ENCODE measurements at places on chromosomes 2 and 18. TPM values are rescaled to one million over a fixed set of nuclear protein-coding genes. Genes with fewer than 3 reads are reported as not detected.

NPAS2 gene
- 9.1 TPM for total RNA-seq

DSC3 gene
- total RNA-seq = not detected

YES1 gene
- 16.3 TPM for total RNA-seq

PSD4 gene
- 278 TPM for total RNA-seq

SH3YL1 gene
- total RNA-seq = 17.4 TPM

PDE1A gene
- not detected for total RNA-seq
